GM10248 (cell line): ENCODE measurements at places on chromosomes 1 and 21.

- DNase-seq, result no peak
Observed at GRCh38 chr1:81617308-81617967, 183.3 kb upstream of the ADGRL2 start.

DNA sequence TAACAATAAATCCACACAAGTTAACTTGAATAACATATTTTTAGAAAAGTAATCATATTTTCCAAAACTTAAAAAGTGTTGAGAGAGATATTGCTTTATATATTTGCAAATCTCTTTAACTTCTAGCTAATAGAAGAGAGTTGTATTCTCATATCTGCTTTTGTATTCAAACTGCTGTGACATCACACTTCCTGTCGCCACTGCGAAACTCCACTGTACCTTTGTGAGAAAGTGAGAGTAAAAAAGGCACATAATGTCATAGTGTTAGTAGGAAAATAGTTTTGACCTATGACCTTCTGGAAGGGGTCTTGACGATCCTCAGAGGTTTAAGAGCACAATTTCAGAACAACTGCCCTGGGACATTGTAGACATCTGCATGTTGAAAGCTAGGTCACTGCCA is 21.6 kb downstream of the AK5 start:
- no peak for DNase-seq

- DNase-seq, result no peak
Observed at GRCh38 chr1:167510244-167510643, 8.1 kb downstream of the CD247 start.

- DNase-seq, result no peak
Observed at GRCh38 chr21:39186676-39187075, 3.4 kb upstream of the PSMG1 start.

GRCh38 chr1:27348861-27349783 is 7.3 kb downstream of the SYTL1 start:
- DNase-seq, result peak; percentile 71

DNA sequence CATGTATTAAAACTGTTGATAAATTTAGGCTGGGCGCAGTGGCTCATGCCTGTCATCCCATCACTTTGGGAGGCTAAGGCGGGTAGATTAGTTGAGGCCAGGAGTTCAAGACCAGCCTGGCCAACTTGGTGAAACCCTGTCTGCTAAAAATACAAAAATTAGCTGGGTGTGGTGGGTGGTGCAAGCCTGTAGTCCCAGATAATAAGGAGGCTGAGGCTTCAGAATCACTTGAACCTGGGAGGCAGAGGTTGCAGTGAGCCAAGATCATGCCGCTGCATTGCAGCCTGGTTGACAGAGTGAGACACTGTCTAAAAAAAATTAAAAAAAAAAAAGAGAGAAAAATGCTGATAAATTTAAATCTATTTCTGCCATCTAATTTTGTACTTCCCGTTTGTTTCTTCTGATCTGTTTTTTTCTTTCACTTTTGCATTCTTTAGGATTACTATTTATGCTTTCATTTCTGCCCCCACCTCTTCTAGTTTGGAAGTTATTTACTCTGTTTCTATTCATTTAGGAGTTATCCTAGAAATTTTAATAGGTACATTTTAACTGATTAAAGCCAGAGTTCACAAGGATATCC is 3.2 kb upstream of the DENND1B start:
- DNase-seq, result no peak

DNA sequence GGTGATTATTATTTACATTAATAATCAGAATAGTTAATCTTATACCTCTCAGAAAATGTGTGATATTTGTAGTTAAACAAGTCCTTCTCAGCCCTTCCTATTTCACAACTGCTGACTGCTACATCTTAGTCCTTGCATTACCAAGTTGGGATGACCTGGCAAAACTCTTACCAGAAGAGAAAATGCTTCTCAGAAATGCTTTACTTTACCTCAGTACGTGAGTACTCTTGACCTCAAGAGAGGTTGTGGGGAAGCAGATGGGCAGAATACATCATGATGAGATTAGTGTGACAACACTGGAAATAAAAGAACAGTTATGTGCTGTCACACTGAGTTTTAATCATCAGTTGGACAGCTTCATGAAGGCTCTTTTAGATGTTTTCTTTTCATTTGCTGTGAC is 16.2 kb downstream of the CFAP126 start:
- no peak for DNase-seq

DNA sequence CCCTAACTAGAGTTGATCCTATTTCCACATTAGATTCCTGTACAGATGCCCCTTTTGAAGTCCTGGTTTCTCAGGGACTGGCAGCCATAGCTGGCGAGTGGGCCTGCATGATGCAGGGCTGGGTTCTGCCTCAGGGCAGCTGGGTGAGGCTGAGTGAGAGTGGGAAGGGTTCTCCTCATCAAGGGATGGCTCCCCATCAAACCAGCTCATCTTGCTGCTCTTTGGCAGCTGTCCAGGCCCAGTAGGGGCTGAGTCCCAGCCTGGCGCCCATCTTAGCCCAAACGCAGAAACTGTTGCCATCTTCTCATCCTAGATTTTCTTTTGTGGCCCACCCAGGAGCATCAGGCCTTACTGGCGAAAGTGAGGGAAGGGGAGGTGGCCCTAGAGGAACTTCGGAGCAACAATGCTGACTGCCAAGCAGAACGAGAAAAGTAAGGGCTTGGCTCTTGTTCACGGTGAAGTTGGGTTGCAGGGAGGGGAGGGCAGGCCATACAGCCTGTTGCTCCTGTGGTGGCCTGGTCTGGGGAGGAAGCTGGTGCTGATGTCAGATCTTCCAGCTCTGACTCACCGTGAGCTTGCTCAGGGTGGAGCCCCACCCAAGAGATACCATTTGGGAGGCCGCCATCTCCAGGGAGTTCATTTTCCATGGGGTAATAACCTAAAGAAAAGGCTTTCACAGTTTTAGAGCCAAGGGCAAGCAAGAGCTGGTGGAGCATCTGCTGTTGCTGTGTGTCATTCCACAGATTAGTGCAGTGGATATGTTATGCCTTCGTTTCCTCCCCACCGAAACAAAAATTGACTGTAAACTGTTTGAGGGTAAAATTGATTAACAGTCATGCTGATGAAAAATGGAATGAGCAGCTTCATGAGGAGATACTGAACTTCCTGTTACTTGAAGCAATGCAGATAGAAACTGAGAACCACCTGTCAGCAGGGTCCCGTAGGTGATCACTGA is 34.7 kb downstream of the TUFT1 start:
- no peak for DNase-seq

DNA sequence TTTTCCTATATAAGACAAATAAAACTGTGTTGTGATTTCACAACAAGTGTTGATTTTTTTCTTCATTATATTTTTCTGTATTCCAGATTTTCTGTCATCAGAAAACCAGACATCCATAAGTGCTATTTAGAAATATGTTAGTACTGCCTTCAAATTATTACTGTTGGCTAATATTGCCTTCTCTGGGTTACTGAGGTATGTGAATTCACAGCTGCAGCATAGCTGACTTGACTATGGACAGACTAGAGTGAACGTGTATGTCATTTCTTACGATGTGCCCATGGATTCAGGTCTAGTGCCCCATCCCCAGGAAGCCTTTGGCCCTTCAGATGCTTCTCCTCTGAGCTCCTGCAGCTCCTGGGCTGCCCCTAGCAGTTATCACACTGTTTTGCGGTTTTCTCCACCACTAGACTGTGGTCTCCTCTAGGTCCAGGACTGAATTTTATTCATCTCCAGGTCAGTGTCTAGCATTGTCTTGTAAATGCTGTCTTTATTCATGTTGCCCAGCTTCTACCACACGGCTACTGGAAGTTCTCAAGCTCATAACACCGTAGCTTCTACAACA is 118.5 kb downstream of the FGGY start:
- DNase-seq, result no peak

DNA sequence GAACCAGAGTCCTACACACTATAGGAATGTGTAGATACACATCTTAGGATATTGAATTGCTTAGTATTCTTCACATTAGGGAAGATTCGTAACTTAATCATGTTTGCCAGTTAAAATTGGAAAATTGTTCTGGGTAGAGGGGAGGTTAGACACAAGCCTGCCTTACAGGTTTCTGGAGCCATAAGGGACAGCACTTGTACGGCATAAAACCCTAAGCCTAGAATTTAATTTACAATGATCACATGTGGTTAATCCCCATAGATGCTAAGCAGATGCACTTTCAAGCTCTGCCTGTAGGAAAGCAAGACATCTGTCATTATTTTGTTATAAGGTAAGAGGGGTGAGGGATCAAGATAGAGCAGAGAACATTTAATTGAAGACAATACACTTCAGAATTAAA is 820.7 kb downstream of the NCAM2 start:
- no peak for DNase-seq

- DNase-seq, result no peak
Observed at GRCh38 chr1:222909586-222909985, 94.7 kb downstream of the DISP1 start.

GRCh38 chr21:36718951-36719501 is 20.1 kb downstream of the SIM2 start:
- no peak for DNase-seq
